NCI-H187 treated with DMSO at 0.1 percent for 48 hours (cell line): ENCODE measurements at places on chromosomes 5 and 9.

DNA sequence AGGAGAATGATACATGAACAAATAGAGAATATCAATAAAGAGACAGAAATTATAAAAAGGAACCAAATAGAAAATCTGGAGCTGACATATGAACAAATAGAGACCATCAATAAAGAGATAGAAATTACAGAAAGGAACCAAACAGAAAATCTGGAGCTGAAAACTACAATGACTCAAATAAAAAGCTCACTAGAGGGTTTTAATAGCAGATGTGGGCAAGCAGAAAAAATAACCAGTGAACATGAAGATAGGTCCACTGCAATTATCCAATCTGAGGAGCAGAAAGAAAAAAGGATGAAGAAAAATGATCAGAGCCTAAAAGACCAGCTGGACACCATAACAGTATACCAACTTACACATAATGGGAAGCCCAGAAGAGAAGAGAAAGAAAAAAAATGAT is 353.7 kb downstream of the ARL15 start:
- no peak for DNase-seq

DNA sequence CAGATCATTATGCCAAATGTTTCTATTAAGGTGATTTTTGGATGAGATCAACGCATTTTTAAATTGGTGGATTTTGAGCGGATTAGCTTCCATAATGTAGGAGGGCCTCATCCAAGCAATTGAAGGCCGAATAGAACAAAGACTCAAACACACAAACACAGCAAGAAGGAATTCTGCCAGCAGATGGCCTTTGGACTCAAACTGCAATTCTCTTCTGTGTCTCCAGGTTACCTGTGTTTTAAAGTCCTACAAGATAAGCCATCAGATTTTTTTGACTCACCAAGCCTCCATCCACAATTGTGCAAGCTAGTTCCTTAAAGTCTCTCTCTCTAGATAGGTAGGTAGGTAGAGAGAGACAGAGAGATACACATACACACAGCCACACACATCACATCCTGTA is 25.5 kb downstream of the CDH6 start:
- no peak for DNase-seq

DNA sequence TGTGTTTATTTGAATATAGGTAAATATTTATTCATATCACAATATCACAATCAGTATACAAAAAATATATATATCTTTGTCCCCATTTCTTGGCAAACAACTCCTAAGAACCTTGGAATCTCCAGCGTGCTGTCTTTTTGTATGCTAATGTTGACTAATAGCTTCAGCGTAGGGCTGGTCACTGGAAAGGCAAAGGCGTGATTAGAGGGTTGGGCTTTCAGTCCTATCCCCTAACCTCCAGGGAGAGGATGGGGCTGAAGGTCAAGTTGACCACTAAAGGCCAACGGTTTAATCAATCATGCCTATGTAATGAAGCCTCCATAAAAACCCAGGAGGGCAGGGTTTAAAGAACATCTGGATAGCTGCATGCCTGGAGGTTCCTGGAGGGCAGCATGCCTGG is 79.6 kb upstream of the BNC2 start:
- no peak for DNase-seq

- no peak for DNase-seq
These were observed 48.7 kb upstream of the PHYKPL start for GRCh38 chr5:178281331-178281730.

DNA sequence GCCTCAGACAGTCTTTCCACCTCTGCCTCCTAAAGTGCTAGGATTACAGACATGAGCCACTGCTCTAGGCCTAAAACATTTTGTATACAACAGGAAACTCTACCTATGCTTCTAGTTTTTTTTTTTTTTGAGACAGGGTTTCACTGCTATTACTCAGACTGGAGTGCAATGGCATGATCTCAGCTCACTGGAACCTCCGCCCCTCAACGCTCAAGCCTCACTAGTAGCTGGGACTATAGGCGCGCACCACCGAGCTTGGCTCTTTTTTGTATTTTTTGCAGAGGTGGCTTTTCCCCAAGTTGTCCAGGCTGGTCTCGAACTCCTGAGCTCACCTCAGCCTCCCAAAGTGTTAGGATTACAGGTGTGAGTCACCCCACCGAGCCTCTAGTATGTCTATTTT is 5.4 kb downstream of the HSPA9 start:
- DNase-seq, result no peak

DNA sequence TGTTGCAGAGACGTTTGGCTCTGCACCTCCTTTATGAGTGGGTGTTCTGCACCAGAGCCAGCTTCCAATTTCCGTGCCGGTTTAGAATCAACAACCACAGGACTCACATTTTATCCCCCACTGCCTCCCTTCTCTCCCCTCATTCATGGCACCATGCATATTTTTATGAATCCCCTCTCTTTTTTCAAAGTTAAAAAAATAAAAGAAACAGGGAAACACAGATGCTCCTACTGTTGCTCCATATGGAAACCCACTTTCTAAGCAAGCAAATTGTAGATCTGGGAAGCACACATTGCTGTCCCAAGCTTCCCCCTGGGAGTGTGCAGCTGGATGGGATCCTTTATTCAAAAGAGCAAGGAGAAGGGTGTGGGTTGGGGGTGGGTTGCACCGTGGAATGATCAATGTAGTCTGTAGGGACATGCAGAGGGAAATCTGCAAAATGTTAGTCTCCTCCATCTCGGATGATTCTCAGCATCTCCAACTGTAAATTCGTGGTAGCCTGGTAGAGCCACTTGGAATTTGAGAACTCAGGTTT is 410.0 kb upstream of the ADAMTSL1 start:
- no peak for DNase-seq
